ELF-1 (cell line): ENCODE measurements at places on chromosomes 1 and 21.

- DNase-seq: no peak
Observed at GRCh38 chr1:83741770-83742169, 257.2 kb downstream of the TTLL7 start.

- peak; percentile 96 for DNase-seq
Observed at GRCh38 chr1:209805875-209806760, at the start of gene IRF6. TSS of gene IRF6 (minus strand) at chr1:209806142. CDS start at chr1:209801413, 4,729 bp downstream.

GRCh38 chr1:165225062-165225461 is 131.5 kb downstream of the LMX1A start:
- DNase-seq: no peak

DNA sequence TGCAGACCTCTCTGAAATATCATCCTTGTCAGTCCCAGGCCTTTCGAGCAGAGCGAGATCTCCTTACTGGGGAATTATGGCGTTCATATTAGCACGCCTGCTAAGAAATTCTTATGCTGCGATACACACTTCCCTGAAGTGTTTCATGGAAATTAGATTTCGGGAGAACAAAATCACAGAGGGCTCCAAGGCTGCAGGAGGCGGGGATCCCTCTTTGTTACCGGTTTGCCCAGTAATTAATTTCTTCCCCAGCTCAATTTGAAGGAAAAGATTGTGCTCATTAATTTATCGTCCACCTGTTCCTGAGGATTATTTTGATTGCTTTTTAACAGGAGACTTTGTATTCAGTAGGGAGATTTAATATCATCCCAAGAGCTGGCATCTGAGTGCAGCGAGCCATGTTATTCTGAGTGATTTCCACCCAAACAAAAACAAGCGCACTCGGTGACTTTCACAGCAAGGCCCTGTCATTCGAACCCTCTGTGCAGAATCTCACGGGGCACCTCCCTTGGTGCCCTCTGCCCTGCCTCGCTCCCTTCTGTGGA is 202.3 kb upstream of the GALNT2 start:
- DNase-seq: no peak

DNA sequence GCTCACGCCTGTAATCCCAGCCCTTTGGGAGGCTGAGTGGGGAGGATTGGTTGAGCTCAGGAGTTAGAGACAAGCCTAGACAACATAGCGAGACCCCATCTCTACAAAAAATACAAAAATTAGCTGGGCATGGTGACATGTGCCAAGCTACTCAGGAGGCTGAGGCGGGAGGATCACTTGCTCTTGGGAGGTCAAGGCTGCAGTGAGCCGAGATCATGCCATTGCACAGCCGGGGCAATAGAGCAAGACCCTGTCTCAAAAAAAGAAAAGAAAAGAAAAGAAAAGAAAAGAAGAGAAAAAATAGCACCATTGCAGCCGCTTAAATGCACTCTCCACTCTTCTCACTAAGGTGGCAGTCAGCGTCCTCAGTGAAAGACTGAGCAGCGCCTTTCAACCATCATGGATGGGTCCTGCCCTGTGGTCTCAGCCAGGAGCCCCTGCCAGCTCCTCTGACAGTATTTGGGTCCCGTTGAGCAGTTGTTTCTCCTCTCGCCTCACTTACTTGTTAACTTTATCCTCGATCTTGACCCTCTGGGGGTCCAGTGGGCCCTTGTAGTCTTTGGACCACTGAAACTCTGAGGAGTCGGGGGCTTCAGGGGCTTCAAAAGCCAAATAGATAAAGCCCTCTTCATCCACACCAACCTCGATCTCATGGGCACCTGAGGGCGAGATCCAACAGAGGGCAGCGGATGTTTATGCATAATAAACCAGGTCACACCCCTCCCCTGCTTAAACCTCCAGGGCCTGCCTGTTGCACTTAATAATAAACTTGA is 36.9 kb downstream of the MYOM3 start:
- no peak for DNase-seq
